ENCODE measurements at places on chromosomes 4 and X. TPM values are rescaled to one million over a fixed set of nuclear protein-coding genes. Genes with fewer than 3 reads are reported as not detected.

DNA sequence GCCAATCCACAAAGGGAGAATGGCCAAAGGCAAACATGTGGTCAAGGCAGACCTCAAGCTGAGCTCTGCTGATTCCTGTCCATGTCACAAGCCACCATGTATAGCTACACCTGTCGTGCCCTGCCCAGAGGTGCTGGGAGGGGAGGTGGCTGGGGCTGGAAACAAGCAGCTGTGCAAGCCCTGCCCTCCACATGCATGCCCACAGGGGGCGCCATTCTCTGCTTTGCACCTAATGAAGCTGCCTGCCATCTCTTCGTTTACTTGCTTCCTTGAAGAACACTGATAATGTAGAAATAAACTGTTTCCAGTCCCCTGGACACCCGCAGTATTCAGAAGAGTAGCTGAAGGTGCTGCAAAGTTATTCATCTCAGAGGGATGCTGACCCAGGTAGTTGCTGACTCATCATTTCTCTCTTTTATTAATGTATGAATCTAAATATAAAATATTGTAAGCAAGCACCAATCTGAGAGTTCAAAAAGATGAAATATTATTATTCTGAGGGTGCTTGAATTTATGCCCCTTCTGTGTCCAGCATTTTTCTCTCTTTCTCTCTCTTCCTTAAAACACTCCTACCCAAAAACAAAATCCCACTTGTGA, 278.6 kb downstream of the ADGRA3 start:
- DNase-seq = no peak
- H3K4me3 ChIP-seq = no peak overlapping the region
- H3K4me1 ChIP-seq = no peaks in the 10 kb centered on the region
- H3K27ac ChIP-seq = no peak overlapping the region

GRCh38 chrX:15956681-15957080, 102.1 kb upstream of the AP1S2 start:
- H3K27me3 ChIP-seq = no peaks in the 10 kb centered on the region
- H3K4me3 ChIP-seq = no peak overlapping the region
- DNase-seq = no peak

RTL9 gene
- total RNA-seq = 0.21 TPM

SPATA18 gene
- total RNA-seq = 6.3 TPM

RS1 gene
- not detected for total RNA-seq

Data from tibial nerve (tissue), 4 donors.